Stimulated activated CD4-positive, alpha-beta T cell treated with anti-CD3 and anti-CD28 coated beads, Interleukin-12 subunit alpha, Interleukin-12 subunit beta, amount 100 ng/mL, for 24 hours (primary cell): ENCODE measurements at places on chromosomes 2 and 18.

DNA sequence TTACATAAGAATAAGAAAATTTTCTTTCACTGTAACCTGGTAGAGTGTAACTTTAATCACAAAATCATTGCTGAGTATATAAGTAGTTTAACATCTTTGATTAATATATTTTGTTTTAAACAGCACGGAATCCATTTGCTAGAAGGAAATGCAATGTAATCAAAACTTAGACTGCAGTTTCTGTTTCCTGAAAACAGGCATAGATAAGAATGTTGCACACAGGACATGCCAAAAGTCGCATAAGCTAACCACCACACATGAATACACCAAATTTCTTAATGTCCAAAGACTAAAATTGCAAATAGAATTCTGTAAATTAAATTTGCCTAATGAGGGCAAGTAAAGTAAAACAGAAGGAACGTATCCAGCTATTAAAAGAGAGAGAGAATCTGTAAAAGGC, 51.0 kb upstream of the SERPINB2 start:
- no peak for DNase-seq

GRCh38 chr2:164847981-164848741, 6.5 kb upstream of the COBLL1 start:
- no peak for DNase-seq

DNA sequence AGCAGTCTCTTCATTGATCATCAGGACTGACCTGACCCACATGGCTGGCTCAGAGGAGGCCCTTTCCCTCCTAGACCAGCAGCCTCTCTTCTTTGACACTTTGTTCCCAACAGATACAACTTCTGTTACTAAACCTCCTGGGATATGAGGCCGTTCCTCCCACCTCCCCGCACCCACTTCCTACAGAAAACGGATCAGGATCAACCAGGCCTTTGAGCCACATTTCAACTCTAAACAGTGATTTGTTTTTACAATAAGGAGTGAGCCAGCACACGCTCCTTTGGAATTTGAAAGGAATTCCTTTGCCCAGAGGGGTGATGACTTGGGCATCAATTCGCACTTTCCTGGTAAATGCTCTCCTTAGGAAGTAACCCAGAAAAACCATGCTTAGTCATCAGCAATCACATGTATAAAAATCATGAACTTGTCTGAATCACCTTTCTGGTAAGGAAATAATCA, 180.4 kb downstream of the FAM124B start:
- no peak for DNase-seq

- DNase-seq = no peak
These were observed 153.3 kb upstream of the KYNU start for GRCh38 chr2:142724186-142724585.

DNA sequence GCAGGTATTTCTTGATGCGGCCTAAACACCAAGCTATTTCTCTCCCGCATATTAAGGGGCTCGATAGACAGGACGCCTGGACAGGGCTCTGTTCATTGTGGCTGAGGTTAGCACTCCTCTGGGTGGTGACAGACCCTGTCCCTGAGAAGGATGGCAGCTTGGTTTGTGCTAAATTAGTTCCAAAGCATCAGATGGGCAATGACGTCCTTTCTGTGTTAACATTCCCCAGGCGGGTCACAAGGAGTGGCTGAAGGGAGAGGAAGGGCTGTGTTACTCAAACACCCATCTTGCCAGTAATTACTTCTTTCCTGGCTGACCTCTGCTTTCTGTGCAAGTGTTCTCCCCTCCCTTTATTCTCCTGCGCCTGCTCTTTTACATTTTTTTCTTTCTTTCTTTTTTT, 75.0 kb downstream of the TMEM247 start:
- DNase-seq = no peak

DNA sequence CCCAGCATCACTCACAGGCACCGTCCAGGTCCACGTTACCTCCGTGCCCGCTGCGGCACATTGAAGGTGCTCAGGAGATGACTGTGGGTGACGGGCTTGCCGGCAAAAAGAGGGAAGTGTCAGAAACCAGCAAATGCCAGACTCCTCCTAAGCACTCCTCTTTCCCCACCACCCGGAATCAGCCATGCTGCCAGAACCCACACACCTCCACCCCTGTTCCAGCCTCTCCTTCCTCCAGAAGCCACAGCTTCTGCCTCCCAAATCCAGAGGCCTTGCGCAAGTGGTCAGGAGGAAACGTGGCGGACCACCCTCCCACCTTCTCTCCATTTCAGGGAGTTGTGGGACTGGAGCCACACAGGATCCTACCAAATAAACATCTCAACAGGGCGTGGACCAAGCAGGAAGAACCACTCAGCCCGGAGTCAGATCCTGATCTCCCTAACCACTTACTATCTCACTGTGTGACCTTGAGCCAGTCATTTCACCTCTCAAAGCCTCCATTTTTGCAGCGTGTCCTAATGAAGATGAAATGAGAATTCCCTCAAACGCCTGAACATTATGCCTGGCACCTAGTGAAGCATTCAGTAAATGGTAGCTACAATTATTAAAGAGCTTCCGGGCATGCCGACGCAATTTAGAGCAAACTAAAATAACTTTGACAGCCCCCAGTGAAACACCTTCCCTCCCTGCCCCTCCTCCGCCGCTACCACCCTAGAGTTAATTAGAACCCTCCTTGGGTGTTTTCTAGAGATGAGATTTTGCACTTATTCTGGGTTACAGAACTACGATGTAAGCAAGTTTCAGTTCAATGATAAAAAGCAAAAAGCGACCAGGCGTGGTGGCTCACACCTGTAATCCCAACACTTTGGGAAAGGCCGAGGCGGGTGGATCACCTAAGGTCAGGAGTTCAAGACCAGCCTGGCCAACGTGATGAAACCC, 32.9 kb downstream of the SMAD7 start:
- no peak for DNase-seq

DNA sequence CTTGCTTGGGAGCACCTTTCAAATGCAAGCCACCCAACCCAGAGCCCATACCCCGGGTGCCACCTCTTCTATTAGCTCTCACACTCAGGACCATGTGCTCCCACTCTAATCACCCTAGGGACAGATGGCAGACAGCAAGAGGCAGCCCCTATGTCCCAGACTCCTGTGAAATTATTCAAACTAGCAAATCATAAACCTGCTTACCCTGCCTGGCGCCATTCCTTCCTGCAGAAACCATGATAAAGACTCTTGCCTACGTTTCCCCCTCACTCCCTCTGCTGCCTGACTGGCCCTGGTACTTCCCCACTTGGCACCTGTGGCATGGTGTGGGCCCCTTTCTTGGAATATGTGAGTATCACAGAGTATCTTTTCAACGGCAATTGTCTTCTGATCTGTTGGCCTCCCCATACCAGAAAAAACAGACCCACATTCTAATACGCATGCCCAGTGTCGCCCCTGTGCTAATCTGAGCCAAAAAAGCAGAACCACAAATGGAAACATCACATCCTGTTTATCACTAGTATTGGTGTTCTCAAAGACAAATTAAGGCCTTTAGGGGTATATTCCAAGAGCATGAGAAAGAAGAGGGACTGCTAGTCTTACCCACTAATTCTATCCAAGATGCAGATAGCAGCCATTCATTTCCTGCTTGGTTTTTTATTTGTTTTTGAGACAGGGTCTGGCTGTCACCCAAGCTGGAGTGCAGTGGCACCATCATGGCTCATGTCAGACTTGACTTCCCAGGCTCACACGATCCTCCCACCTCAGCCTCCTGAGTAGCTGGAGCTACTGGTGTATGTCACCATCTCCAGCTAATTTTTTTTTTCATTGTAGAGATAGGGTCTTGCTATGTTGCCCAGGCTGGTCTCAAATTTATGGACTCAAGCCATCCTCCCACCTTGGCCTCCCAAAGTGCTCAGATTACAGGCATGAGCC, 44.1 kb upstream of the TTC39C start:
- no peak for DNase-seq

DNA sequence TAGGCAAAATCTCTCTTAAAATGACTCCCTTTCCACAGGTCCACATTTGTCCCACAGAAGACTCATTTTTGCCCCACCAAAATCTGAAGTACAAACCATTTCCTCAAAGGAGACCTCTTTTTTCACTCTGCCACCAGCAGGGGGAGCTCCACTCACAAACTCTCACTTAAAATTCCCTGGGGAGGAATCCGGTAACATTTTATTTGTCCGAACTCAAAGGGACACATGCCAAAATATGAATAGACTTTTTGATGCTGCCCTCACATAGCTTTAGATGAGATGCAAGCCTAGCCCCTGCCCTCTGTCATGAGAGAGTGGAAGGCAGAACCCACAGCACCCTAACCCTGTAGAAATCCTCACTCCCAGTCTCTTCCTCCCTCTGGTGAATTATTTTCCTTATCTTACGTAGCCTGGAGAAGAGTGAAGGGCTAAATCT, 57.1 kb downstream of the RMDN2 start:
- DNase-seq = peak; percentile 56

- no peak for DNase-seq
These were observed 550.2 kb upstream of the LINC00305 start for GRCh38 chr18:64699081-64699480.

GRCh38 chr2:160871953-160872352, 288.3 kb upstream of the TANK start:
- DNase-seq = no peak

GRCh38 chr2:14524041-14524802, 108.3 kb upstream of the LRATD1 start:
- no peak for DNase-seq

- no peak for DNase-seq
These were observed 58.0 kb downstream of the MYL12B start for GRCh38 chr18:3319894-3320454.

- no peak for DNase-seq
These were observed 211.7 kb downstream of the NDUFA10 start for GRCh38 chr2:239813261-239814115.

GRCh38 chr2:222074674-222075073, 224.1 kb downstream of the PAX3 start:
- no peak for DNase-seq

GRCh38 chr2:190618030-190618429, 30.9 kb upstream of the NAB1 start:
- no peak for DNase-seq

DNA sequence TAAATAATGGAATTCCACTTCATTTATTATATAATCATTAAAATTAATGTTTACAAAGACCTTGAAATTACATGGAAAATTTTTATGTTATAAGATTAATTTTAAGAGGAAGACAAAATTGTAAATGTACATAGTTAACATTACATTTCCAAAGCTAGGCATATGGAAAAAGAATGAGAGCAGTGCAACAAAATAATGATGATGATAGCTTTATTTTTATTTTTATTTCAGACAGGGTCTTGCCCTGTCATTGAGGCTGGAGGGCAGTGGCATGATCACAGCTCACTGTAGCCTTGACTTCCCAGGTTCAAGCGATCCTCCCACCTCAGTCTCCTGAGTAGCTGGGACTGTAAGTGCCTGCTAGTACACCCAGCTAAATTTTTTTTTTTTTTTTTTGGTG, 61.2 kb upstream of the ZCCHC2 start:
- no peak for DNase-seq

GRCh38 chr18:74957588-74958224, 251.2 kb downstream of the PTGR3 start:
- DNase-seq = no peak

DNA sequence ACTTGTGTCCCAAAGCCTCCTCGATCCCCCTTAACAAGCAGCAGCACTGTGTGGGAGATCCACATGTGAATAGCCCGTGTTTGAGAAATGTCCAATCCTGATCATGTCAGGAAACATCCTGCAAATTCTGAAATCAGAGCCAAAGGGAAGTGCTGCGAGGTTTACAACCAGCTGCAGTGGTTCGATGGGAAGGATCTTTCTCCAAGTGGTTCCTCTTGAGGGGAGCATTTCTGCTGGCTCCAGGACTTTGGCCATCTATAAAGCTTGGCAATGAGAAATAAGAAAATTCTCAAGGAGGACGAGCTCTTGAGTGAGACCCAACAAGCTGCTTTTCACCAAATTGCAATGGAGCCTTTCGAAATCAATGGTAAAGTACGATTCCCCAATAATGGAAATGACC, at the start of gene MARCO:
Gene MARCO (plus strand): TSS at position 164 of the 400 bp plus-strand sequence. CDS start 107 bp downstream, at position 271.
- no peak for DNase-seq

DNA sequence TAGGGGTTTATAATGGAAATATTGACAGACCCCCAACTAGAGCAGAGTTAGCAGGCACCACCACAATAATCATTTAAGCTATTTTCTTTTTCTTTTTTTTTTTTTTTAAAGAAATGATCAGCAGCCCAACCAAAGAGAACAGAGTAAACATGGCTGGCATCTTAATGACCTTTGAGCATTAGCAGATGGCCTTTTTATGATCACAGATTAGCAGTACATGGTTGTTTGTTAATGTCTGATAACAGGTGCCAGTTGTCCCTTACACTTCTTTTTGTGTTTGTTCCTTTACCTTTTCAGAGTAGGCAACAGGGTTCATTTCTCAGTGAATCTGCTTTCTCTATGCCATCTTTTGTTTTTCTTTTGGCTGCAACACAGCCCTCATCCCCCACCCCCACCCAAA, 747.0 kb downstream of the BCL11A start:
- DNase-seq = no peak

DNA sequence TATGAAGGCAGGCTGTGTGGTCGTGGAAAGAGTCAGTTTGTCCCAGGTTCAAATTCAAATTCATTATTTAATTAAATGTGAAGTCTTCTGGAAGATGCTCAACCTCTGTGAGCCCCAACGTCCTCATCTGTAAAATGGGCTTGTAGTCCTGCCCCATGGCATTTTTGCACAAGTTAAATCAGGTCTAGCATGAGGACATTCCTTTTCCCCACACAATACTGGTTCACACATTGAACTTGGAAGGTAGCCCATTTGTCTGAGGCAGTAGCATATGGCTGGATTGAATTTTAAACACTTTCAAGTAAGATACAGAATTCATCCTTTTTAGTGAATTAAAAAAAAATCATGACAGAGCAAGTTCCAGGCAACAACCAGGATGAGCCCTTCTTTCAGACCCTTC, 665.4 kb upstream of the HS6ST1 start:
- DNase-seq = no peak

- DNase-seq = no peak
These were observed 959 bp downstream of the MAB21L4 start for GRCh38 chr2:240894836-240895558.

GRCh38 chr2:46486436-46486835, 7.1 kb downstream of the TMEM247 start:
- no peak for DNase-seq

DNA sequence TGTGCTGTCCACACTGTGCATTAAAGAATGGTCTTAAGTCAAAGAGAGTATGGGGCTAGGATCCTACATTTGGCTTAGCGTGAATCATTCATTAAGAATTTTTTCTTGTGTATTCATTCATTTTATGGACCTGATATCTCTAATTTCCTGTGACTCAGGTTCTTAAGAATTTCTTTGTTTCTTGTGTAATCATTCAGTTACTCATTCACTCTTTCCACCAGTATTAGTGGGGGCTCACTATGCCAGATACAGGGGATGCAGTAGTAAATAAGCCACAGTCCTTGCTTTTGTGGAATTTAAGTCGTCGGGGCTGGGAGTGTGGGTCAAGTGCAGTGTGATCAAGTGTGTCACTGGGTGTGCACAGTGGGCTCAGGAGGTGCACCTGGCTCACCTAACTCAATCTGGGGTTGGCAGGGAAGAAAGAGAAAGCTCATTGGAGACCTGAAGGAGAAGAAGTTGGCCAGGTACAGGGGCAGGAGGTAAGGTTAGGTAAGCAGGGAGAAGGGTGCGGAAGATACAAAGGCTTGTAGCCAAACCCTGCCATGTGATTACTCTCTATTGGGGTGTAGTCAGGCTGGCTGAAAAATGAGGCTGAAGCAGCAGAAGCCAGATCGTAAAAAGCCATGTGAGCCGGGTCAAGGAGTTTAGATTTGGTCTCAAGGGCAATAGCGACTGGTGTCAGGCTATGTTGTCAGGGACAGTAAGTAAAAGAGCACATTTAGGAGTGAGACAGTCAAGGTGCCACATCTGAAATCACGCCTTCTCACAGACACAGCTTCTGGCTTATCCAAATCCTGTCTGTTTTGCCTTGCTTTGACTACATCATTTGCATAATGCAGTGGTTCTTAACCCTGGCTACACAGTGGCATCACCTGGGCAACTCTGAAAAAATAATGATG, 67.2 kb downstream of the KCTD1 start:
- DNase-seq = no peak
